ENCODE measurements at places on chromosomes 6 and 20.

DNA sequence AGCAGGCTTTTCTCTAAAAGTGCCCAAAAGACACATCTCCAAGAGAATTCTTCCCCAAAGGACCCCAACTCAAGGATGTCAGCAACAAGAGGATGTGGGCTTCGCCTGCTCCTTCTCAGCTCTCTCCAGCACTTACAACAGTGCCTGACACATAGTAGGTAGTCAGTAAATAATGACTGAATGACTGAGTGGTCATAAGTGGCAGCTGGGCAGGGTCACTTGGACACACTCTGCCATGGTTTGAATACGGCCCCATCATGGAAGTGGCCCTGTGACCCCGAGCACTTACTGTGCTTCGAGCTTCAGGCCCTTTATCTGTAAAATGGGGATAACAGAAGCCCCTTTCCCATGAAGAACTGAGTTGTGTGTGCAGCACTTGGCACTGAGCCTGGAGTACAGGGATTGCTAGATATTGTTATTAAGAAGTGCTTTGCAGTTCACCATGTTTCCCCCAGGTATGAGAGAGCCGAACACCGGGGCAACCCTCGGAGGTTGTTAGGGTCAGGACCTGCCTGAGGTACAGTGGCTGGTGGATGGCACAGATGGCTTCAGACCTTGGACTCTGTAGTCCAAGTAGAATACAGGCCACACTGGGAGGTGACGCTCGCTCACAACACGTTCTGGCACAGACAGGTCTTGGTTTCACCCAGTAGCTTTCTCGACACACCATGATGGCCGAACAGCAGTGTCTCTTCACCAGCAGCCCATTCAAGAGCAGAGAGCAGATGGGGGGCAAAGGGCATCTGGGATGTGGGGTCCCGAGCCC lies 56.0 kb downstream of the NOL4L start:
- no peak for DNase-seq

GRCh38 chr20:37961066-37961465 lies 58.1 kb downstream of the VSTM2L start:
- no peak for DNase-seq

- no peak for DNase-seq
These were observed 386.5 kb upstream of the ID4 start for GRCh38 chr6:19450651-19451050.

DNA sequence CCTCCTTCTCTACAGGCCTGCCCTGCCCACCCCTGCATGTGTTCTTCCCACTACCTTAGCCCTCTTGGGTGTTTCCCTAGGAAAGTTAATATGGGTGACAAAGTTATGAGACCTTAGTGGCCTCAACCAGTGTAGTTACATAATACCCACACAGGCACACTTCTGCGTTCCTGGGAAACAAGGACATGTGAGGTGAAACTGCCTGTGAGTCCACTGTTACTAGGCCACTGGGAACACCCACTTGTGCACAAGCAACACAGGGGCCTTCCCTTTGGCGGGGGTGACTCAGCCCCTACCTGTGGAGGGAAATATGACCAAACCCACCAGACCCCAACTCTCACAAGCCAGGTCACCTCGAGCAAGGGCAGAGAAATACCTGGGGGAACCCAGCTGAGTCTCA lies 12.8 kb downstream of the PI16 start:
- DNase-seq = no peak

GRCh38 chr6:24908650-24909035 lies 27.1 kb downstream of the RIPOR2 start:
- DNase-seq = peak; percentile 75

DNA sequence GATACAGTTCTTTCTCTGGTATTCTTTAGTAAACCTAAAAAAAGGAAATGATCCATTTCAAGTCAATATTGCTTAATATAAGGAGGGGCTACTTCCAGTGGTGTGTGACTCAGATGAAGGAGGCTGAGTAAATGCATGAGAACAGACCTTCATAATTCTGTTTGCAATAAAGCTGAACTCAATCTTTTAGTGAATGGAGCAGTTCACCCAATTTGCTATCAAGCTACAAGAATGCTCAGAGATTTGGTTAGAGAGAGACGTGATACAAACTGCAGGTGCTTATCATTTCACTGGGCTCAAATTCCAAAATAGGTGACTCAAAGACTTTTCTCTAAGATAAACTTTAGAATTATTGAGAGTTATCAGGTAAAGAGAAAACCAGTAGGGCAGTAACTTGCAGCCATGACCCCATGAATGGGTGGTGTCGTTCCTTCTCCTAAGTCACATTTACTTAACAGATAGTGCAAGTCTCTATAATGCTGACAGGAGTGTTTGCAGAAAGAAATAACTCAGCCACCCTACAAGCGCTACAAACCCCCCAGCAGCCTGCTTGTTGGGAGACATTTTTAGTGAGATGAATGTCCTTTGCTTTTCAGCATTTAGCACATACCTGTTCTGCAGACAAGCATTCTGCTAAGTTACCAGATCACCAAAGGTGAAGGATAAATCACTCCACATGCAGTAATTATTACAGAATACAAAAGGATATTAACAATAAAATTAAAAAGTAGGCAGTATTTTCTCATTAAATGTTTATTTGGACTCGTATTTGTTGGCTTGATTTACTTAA lies 16.4 kb upstream of the BLOC1S5 start:
- peak; percentile 29 for DNase-seq

DNA sequence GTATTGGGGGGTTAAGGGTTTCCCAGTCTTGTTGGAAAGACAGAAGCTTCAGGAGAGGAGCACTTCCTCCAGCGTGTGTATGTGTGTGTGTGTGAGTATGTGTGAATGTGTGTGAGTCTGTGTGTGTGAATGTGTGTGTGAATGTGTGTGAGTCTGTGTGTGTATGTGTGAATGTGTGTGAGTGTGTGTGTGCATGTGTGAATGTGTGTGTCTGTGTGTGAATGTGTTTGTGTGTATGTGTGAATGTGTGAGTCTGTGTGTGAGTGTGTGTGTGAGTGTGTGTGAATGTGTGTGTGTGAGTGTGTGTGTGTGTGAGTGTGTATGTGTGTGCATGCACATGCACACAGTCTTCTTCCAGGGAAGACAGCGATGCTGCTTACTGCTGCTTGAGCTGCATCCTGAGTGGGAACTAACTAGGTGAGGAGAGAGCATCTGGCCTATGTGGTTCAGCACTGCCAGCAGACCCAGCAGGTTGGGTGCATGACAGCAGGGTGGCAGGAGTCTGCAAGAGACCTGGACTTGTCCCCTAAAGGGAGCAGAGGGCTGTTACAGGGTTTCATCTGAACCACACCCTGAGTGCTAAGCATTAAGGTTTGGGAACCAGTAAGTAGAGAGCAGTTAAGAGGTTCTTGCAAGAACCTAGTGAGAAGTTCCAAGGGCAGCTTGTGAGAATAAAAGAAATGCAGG lies 22.7 kb upstream of the CCND3 start:
- DNase-seq = no peak

DNA sequence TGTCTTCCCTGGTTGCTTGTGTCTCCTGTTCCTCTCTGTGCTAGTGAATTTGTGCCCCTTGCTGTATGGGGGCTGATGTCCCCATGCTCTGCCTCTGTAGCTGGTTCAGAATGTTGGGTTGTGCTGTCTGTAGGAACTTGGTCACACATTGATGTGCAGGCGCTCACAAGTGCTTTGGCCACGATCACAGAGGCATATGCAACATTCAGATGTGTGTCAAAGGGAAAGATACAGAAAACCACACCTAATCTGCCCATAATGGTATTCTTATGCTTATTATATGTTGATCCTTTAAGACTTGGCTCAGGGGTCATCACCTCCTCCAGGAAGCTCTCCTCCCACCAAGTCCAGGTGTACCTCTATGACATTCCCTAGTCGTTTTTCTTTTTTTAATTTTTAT lies 17.1 kb upstream of the DHX35 start:
- DNase-seq = no peak

- DNase-seq = no peak
These were observed 23.7 kb downstream of the ADGRF5 start for GRCh38 chr6:46898006-46898405.

DNA sequence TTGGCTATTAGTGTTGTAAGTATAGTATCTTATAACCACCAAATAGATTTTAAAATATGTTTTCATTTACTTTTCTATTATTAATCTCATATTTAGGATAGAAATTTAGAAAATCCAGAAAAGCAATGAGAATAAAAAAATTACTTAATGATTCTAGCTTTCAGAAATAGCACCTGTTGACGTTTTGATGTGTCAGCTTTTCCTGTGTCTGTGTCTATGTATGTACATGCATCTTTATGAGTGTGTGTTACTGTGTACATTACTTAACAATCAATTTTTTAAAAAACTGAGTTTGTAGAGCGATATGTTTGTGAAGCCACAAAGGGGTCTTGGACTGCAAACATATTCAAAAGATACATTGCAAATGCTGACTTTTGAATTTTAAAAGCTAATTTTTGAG lies 526.9 kb downstream of the BCKDHB start:
- DNase-seq = no peak

DNA sequence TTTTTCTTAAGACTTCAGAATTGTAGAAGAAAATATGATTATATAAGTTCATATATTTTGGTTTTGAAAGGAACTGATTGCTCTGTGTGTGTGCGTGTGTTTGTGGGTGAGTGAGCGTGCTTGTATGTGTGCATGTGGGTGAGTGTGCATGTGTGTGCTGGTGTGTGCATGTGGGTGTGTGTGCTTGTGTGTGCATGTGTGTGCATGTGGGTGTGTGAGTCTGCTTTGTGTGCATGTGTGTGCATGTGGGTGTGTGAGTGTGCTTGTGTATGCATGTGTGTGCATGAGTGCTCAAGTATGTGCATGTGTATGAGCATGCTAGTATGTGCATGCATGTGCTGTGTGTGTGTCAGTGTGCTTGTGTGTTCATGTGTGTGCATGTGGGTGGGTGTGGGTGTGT lies 238.5 kb downstream of the CDC5L start:
- no peak for DNase-seq

GRCh38 chr20:19609642-19610223 lies 148.3 kb upstream of the RIN2 start:
- DNase-seq = no peak

DNA sequence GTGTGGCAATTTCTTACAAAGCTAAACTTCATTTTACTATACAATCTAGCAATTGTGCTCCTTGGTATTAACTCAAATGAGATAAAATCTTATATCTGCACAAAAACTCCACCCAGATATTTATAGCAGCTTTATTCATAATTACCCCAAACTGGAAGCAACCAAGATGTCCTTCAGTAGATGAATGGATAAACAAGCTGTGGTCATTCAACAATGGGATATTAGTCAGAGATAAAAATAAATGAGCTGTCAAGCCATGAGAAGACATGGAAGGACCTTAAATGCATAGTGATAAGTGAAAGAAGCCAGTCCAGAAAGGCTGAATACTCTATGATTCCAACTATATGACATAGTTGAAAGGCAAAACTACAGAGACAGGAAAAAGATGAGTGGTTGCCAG lies 98.9 kb upstream of the BMP2 start:
- no peak for DNase-seq

DNA sequence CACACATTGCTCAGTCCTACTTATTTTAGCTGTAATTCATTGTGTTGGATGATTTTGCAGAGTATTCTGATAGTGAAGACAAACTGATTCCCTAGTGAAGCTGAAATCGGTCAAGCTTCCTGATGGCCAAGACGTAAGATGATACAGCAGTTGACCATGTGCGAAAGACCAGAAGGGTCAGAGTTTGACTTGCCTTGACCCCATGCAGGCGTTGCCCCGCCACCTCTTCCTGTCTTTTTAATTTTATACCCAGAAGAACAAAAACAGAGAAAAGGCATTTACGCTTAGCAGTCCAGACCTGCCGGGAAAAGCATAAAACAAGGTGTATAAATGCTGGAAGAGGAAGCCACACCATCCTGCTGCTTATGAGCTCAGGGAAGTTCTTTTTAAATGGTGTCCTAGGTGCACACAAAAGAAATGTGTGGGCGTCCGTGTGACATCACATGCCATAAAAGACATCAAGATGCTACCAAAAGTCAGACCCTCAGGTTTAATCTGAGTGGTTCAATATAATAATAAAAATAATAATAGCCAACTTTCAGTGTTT lies 32.2 kb downstream of the TSHZ2 start:
- DNase-seq = no peak

GRCh38 chr6:1346558-1347091 lies 34.7 kb downstream of the FOXQ1 start:
- DNase-seq = no peak

GRCh38 chr20:38243709-38244020 lies 16.9 kb downstream of the KIAA1755 start:
- no peak for DNase-seq

DNA sequence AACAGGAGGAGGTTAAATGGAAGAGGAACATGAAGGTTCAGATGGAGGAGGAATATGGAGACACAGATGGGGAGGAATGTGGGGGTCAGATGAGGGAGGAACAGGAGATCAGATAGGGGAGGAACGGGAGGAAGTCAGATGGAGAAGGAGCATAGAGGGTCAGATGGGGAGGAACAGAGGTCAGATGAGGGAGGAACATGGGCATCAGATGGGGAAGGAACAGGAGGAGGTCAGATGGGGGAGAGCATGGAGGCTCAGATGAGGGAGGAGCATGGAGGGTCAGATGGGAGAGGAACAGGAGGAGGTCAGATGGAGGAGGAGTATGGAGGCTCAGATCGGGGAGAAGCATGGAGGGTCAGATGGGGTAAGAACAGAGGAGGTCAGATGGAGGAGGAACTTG lies 290.6 kb downstream of the BMP7 start:
- DNase-seq = no peak

DNA sequence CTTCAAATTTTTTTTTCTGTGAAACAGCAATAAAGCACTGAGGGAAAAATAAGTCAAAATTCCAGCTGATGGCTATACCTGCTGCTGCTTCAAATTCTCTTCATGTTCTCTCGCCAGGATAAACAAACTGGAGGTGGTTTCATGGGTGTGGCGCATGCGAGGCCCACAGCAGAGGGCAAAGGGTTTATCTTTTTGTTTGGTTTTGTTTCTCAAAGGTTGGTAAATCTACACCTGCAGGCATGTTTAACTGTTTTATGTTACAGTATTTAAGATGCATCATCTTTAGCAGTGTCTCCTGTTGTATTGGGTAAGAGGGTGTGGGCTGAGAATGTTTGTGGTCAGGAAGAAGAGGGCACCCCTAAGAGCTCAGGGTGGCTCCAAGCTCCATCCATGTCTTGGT lies 342.2 kb downstream of the CDH26 start:
- DNase-seq = no peak

GRCh38 chr6:1590580-1590979 lies 19.1 kb upstream of the FOXC1 start:
- DNase-seq = no peak

DNA sequence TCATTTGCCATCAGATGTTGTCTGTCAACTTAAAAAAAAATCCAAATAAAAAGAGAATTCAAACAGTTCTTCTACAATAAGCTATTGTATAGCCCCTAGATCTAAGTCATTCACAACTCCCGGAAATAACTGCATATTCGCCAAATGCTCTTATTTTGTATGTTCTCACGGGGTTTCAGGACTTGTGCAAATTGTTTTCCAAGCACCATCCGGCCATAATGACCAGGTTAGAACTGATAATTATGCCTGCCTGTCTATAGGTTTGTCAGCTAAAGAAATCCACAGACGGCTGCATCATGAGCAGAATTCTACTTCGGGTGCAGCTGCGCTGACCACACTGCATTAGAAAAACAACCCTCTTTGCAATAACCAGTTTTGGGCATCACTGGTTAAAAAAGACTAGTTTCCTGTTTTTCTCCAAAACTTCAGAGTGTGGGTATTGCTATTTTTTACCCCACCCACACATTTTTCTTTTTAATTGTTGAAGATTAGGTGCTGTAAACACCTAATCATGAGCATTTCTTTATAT lies 87.7 kb downstream of the HIVEP2 start:
- no peak for DNase-seq

- DNase-seq = no peak
These were observed 213.7 kb downstream of the ANKRD60 start for GRCh38 chr20:58014628-58015315.

GRCh38 chr20:11204926-11205768 lies 531.3 kb upstream of the JAG1 start:
- DNase-seq = no peak
